ENCODE measurements at places on chromosomes 1 and 21. TPM values are rescaled to one million over a fixed set of nuclear protein-coding genes. Genes with fewer than 3 reads are reported as not detected.

DNA sequence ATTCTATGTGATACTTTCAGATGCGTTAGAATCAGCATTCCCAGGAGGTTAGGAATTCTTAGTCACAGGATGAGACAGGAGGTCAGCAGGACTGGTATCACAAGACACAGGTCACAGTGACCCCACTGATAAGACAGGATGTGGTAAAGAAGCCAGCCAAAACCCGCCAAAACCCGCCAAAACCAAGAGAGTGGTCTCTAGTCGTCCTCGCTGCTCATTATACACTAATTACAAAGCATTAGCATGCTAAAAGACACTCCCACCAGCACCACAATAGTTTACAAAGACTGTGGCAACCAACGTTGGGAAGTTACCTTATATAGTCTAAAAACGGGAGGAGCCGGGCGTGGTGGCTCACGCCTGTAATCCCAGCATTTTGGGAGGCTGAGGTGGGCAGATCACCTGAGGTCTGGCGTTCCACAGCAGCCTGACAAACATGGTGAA, 13.9 kb upstream of the ACTA1 start:
- DNase-seq = no peak

DNA sequence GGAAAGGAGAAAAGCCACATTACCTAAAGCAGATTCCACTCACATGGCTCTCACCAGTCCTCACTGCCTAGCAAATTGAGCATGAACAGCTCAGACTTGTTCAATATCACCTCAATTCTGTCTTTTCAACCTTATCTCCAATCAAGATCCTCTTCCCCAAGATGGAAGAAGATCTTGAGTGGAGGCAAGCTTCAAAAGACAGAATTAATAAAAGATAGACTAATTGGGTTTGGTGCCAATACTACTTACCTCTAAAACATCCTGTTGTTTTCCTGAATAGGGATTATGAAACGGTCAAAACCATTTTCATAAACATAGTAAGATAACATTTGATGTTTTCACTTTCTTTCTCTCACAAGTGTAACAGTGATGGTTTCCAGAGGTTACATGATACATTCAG, 349.2 kb upstream of the PLD5 start:
- no peak for DNase-seq

DNA sequence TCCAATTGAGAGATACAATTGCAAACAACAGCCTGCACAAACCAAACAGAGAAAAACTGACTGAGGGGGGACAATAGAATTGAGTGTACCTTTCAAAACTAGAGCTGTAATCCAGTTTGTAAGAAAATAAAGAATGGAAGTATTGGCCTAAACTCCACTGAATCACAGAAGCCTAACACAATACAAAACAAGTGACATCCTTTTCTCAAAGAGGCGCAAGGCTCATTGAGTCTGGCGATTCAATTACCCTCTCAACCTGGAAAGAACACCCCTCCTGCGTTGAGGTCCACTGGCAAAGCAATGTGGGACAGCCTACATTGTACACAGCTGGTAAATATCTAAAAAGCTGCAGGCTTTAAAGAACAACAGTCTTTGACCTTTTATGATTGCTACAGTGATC, 182.6 kb downstream of the DPYD start:
- no peak for DNase-seq

DNA sequence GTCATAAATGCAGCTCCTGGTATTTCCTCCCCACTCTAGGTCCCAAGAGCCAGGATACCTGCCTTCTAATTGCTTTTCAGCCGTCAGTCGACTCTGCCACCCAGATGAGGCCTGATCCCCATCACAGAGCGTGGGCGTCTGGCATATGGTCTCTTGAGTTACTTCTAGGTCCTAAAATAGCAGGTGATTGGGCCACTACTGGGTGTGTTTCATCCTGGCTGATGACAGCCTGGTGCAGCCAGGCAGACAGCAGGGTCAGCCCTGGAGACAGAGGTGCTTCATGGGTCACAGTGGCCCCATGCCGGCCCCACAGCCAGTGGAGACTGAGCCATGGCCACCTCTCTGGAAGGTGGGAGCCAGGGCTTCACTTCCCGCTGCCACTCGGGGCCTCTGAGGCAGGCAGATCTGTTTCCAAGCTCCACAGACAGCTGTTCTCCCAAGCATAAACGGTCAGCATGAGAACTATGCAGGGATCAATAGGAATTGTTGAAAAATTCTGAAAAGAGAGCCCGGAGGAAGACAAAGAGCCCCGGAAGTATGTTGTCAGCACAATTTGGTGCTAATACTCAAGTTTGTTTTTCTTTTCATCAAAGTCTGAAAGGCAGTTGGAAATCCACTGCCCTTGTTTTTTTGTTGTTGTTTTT, 83.0 kb downstream of the MAN1C1 start:
- DNase-seq = no peak

DNA sequence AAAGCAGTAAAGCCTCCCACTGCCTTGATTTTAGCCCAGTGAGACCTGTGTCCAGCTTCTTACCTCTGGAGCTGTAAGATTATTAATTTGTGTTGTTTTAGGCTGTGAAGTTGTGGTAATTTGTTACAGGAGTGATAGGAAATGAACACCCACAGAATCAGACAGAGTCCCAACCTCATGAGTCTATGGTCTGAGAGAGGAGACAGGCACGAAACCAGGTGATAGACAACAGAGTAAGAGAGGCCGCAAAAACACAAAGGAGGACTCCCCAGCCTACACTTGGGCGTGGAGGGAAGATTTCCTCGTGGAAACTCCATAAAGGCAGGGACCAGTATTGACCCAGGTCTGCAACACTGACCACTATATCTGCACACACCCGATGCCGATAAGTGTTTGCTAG, 234.6 kb upstream of the JUN start:
- no peak for DNase-seq

- no peak for DNase-seq
These were observed 23.8 kb downstream of the RPS27 start for GRCh38 chr1:154014154-154014907.

- DNase-seq = no peak
These were observed 811 bp upstream of the S100A3 start for GRCh38 chr1:153549741-153550397.

- DNase-seq = no peak
These were observed 7.2 kb upstream of the TSPEAR start for GRCh38 chr21:44718571-44718970.

DNA sequence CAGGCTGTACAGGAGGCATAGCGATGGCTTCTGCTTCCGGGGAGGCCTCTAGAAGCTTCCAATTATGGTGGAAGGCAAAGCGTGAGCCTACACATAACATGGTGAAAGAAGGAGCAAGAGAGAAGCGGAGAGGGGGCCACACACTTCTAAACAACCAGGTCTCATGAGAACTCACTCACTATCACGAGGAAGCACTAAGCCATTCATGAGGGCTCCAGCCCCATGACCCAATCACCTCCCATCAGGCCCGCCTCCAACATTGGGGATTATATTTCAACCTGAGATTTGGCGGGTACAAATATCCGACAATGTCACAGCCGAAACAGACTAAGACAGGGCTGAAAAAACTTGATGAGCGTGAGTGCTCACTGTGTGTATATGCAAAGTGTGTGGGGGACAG, 89.3 kb upstream of the CNIH3 start:
- no peak for DNase-seq

DNA sequence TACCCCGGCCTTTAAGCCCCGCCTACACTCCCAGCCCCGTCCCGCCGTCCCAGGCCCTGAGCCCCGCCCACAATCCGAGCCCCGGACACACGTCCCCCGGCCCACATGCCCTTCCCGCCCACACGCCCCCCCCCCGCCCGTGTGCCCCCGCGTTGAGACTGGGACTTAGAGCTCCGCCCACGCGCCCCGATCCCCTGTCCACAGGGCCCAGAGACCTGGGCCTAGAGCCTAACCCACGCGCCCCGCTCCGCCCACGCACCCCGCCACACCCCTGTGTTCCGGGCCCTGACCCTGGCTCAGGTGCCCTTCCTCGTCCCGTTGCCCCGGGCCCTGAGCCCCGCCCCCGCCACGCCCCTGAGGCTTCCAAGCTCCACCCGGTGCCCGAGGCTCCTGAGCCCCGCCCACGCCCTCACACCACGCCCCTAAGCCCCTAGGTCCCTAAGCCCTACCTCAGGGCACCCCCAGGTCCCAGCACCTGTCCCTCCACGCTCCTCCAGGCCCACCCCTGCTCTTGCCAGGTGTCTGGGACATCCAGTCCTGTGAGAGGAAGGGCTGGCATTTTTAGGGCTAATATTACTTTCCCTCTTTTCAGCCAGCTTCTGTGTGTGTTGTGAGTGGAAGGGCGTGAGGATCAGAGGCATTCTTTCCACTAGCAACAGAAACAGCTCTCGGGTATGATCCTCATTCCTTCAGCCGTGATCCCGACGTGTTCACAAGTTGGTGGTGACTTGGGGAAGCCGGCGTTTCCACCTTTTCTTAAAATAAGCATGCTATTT, 552 bp upstream of the GPR157 start:
- DNase-seq = peak; percentile 97

- DNase-seq = no peak
These were observed 1.1 kb downstream of the FCRLB start for GRCh38 chr1:161722406-161722805.

DNA sequence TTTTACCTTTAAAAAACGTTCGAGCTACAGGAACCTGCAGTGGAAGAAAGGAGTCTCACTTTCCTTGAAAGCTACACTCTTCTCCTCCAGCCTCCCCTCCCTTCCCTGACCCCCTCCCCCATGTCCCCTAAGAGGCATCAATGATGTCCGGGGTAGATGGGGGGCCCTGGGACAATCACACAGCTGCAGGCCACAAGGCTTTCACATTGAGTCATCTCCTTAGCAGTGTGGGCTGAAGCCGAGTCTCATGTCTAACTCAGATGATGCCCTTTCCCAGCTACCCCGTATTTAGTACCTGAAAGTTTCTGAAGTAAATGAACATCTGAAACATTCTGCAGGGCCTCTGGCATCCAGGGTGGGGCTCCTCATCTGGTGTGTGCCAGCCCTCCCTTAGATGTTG, 6.3 kb upstream of the GPR25 start:
- DNase-seq = no peak

DNA sequence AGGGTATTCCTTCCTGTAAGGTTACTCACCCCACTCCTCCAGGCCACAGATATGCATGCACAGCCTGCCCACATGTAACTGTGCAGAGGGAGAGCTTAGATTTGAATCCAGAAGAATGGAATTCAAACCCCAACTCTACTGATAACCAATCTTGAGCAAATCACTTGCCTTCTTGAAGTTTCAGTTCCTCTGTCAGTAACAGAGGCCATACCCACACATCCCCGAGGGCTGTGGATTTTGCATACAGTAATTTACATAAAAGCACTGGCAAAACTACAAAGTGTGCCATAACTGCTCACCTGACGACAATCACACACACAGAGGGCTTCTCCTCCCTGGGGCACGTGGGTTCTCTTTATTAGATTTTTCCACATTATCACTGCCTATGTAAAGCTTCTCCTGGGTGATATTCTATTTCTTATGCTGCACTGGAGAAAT, 18.6 kb downstream of the CD247 start:
- DNase-seq = no peak

GRCh38 chr1:8077120-8077573, 51.0 kb upstream of the ERRFI1 start:
- DNase-seq = peak; percentile 54

DNA sequence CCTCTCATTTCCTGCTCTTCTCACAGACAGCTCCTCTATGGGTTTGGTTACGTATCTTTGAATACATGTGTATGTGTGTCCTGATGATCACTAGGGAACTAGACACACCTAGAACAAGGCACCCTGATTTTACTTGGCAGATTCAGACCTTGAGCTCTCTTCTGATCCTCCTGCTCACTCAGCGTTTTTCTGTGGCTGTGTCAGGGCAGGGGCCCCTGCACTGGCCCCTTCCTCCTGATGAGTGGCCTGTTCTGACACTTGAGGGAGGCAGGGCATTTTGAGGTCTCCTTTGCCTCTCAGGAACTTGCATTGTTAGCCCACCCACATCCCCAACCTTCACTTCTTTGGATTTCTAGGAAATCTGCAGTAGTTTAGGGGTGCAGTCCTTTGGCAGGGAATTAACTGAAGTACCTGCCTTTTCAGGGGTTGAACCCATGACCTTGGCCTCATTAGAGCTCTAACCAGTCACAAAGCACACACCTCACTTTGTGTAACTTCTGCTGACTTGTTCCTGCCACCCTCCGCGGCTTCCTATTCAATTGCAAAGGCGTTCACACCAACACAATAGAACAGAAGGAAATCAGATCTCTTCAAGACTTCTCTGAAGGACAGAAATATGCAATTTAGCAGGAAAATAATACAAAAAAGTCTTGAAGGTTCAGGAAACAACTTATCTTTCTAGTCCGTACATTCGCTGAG, 8.8 kb downstream of the SMYD2 start:
- DNase-seq = no peak

PLEKHA6 gene
- 154 TPM for total RNA-seq

KCNH1 gene
- total RNA-seq = 1.2 TPM

TMEM52 gene
- total RNA-seq = 4.0 TPM

SPOCD1 gene
- 0.99 TPM for total RNA-seq

RAB25 gene
- total RNA-seq = 242 TPM

AK5 gene
- total RNA-seq = 0.84 TPM
